GM03348 (cell line): ENCODE measurements at places on chromosomes 12 and 14.

GRCh38 chr12:90360300-90360699 is 594.7 kb downstream of the CCER1 start:
- DNase-seq = no peak

DNA sequence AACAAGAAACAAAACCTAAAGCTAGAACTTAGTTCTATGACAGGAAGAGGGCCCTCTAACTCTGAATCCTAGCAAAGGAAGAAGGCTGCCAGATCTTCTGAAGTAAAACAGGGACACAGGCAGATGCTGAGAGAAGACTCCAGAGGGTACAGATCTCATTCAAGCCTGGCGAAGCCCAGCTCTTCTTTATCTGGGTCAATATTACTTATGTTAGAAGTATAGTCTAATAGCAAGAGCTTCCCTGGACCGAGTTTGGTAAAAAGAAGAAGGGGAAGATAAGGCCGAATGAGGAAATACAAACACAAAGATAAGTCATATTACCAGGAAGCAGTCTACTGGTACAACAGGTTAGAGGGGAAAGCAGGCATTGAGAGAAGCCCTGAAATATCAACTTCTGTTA is 79.9 kb upstream of the CCDC91 start:
- no peak for DNase-seq

- no peak for DNase-seq
These were observed 133.9 kb downstream of the TRHDE start for GRCh38 chr12:72406111-72406510.

DNA sequence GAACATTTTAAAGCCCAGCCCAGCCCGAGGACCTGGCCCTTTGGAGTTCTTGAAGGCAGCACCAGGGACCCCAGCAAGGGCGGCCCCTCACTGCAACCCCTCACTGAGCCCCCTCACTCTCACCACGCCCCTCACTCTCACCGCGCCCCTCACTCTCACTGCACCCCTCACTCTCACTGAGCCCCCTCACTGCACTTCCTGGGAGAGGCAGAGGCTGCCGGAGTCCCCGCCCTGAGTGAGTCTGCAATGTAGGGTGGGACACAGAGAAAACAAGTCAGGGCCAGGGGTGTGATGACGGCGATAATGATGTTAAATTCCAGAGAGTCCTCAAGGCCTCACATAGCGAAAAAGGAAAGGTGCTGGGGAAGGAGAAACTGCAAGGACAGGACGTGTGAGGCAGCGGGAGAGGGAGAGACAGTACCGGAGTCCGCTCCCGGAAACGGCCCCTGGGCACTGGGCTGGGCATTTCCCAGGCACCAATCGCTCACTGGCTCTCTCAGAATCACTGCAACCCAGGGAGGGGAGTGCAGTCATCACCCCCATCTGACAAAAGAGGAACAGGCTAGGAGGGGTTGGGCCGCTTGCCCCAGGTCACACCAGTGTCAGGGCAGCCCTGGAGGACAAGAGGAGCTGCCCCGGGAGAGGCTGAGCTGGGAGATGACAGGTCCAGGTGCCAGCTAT is 24.9 kb downstream of the CCDC88C start:
- no peak for DNase-seq
